ENCODE measurements at places on chromosomes 16 and 17.

- no peak for DNase-seq
Observed at GRCh38 chr17:48612854-48613691, 2.0 kb downstream of the HOXB8 start.

- peak; percentile 12 for DNase-seq
Observed at GRCh38 chr16:47970291-47970931, 185.4 kb downstream of the ABCC12 start.

DNA sequence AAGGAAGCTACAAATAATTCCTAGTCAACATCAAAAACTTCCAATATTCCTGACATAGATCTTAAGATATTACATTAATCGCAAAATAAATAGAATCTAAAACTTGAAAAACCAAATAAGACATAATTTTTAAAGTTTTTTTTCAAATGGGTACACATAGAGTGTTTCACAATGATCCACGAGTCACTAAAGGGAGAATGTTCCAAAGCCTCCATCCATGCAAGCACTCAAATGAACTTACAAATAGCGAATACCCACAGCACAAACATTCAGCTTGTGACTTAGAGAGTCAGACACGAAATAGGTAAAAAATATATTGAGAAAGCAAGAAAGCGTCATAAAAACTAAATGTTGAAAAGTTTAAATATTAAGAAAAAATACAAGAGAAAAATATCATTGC, 65.7 kb downstream of the CEP112 start:
- DNase-seq: no peak

DNA sequence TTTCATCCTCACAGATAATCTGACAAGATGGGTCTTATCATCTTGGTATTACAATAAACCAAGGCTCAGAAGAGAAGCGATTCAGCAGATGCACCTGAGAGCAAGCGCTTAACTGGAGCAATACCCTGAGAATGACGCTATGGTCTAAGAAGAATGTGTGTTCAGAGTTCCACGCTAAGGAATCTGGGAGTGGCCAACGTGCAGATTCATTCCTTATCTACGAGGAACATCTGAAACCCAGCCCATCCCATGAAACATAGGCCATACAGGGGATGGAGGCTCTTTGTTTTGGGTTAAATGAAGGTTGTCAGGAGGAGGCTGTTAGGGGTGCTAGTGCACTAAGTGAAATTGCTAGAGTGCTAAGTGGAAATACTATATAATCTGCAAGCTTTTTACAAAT, 28.5 kb upstream of the KDM8 start:
- DNase-seq: no peak

GRCh38 chr16:8806272-8806983, 8.8 kb downstream of the PMM2 start:
- DNase-seq: no peak

DNA sequence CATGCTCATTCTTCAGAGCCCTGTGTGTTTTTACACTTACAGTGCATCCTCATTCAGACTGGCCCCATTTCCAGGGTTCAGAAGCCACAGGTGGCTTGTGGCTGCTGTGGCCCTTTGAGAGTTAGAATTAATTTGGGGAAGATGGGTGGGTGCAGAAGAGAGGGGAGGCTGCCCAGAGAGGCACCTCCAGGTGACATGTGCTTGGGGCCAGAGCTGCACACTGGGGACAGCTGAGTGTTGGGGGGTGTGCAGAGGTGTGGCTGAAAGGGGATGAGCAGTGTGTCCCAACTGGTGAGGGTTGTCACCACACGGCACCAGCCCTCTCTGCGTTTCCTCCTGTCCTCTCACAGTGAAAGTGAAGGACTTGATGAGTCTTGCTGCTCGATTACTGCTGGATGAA, 6.9 kb upstream of the EIF1 start:
- no peak for DNase-seq
